Hematopoietic multipotent progenitor cell treated with erythropoietin and hydrocortisone succinate and interleukin-3 and kit ligand, for 4 days (in vitro differentiated cells): ENCODE measurements at places on chromosomes 1 and 21.

DNA sequence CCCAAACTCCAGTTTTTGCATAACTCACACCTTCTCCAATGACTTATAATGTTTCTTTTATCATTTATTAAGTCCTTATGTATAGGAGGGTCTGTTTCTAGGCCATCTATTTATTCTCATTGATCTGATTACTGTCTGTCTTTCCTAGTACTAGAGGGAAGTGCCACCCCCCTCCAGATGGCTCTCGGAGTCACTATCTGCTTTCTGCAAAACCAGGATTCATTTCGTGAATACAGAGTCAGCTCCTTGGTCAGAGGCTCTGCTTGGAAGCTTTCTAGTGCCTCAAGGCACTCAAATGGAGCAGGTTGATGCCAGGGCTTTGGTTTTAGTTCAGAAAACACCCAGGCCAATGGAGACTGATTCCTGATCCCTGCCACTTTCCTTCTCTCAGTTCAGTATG lies 102.3 kb upstream of the CD34 start:
- DNase-seq, result no peak

GRCh38 chr1:10530281-10530740 lies 55.6 kb downstream of the PEX14 start:
- DNase-seq, result peak; percentile 55

GRCh38 chr1:98325646-98326440 lies 335.7 kb upstream of the SNX7 start:
- DNase-seq, result peak; percentile 13

DNA sequence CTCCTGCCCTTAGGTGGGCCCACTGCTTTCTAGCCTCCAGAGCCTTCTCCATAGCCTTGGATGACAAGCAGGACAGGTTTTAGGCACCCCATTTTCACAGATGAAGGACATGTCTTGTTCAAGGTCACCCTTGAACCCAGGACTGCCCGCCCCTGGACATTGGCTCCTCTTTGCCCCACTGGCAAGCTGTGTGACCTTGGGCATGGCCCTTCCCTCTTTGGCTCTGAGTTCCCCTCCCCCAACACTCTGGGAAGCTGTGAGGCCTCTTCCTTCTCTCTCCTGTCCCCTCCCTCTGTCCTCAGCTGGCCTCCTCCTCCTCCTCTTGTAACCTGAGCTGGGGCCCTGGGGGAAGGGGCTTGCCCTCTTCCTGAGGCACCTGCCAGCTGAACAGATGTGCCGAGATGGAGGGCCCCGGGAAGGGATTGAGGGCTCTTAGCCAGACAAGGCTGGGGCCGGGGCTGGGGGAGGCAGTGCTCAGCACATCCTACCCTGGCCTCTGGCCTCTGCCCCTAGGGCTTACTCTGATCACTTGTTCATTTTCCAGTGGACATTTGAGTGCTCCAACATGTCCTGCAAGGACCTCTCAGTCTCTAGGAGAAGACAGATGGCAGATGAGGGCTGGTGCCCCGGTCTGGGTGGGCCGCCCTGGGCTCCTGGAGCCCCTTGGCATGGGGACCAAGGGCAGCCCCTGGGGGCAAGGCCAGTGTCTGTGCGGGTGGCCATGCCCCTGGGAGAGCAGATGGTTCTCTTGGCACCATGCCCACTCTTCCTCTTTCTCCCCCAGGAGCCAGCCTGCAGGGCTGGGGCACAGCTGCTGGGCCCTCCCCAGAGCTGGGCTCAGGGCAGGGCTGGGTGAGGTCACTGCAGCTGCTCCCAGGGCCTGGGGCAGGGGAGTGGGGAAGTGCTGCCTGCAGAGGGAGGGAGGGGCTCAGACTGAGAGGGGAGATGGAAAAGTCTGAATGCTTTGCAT lies 10.7 kb downstream of the FOXO6 start:
- DNase-seq, result no peak

GRCh38 chr1:200081969-200082245 lies 54.4 kb downstream of the NR5A2 start:
- DNase-seq, result no peak
